Left renal cortex interstitium (tissue), 4 donors: ENCODE measurements at places on chromosomes 1 and 21. TPM values are rescaled to one million over a fixed set of nuclear protein-coding genes. Genes with fewer than 3 reads are reported as not detected.

The VWA5B1 gene
- polyA plus RNA-seq: 2.7 TPM

- no peak for DNase-seq
These were observed 317.0 kb downstream of the HHAT start for GRCh38 chr1:210645582-210646257.

The LAX1 gene
- not detected for polyA plus RNA-seq

- no peak for DNase-seq
These were observed 24.5 kb upstream of the POU2F1 start for GRCh38 chr1:167196166-167196565.

DNA sequence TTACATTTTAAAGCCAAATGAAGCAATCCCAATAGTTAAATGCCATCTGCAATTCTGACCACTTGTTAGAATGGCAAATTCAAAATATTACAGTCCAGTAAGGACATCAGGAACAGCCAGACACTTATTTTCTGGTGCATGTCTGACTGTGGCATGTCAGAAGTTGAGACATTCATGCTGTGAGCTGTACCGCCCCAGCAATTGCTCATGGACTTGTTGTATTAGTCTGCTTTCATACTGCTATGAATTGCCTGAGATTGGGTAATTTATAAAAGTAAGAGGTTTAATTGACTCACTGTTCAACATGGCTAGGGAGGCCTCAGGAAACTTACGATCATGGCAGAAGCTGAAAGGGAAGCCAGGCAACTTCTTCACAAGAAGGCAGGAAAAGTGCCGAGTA is 19.1 kb downstream of the DDAH1 start:
- no peak for DNase-seq

The SDE2 gene
- 21.2 TPM for polyA plus RNA-seq

- DNase-seq: no peak
These were observed 179.2 kb downstream of the ATP6V1G3 start for GRCh38 chr1:198361237-198361767.

The NTMT2 gene
- polyA plus RNA-seq: not detected

DNA sequence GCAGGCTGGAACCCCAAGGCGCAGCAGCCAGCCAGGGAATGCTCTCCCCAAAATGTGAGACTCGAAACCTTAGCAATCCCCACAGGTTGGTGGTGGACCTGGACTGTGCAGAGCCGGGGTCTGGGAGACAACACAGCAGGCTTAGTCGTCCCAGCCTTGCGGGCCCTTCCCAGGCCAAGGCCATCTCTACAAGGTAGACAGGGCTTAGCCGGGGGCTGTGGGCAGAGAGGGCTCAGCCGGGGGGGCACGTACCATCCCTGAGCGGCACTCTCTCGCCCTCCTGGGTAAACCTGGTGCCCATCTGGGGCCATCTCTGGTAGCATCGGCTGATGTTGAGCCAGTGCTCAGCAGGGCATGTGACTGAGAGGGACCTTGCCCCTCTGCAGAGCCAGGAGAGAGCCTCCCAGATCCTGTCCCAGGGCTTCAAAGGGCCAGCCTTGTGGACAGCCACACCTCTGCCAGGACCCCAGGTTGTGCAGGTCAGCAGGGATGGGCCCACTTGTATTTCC is 2.2 kb upstream of the ACTRT2 start:
- no peak for DNase-seq
